Right atrium auricular region (tissue), 2 donors: ENCODE measurements at places on chromosomes 6 and 20.

- no peak for DNase-seq
Measured at GRCh38 chr6:161218222-161218621, 55.6 kb downstream of the AGPAT4 start.

DNA sequence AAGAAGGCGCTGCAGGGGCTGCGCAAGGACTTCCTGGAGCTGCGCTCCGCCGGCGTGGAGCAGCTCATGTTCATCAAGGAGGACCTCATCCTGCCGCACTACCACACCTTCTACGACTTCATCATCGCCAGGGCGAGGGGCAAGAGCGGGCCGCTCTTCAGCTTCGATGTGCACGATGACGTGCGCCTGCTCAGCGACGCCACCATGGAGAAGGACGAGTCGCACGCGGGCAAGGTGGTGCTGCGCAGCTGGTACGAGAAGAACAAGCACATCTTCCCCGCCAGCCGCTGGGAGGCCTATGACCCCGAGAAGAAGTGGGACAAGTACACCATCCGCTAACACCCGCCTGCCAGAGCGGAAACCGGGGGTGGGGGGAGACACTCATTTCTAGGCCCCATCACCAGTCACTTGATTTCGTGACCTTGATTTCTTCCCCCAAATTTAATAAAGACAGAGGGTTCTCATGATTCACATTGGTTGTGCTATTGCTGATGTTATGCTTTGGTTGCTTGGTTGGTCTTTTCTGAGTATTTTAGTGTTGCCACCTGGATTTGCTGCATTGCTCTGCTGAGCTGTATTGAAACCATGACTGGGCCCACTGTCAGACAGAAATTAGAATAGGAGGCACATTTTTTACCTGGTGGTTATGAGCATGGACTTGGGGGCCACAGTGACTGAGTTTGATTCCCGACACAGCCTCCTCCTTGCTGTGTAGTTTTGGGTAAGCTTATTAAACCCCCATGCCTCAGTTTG lies 1.5 kb downstream of the FAM50B start:
- DNase-seq = no peak

DNA sequence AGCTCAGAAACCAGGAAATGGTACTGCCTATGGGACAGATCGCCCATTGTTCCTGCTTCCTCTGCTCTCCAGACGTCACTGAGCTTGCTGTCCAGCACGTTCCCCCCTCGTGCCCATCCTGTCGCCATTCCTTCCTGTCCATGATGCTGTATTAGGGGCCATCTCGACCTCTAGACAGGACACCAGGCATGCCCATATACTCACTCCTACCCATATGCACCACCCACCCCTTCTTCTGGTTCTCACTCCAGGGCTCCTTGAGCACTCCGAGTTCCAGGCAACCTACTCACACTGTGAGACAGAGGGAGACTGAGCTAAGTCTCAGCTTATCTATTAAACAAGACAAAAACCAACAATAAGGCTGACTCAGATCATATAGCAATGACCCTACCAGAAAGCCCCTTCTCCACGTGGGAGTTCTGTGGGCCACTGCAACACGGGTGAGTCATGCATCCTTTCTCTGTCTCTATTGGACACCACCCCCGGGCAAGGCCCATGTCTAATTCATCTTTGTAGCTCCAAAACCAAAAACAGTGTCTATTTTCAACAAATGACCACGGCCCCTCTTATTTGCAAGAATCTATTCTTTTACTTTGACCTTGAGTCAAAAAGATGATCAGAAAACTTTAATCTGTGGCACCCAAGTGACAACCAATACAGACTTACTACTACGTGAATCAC lies 65.7 kb downstream of the PSMG4 start:
- DNase-seq = no peak

GRCh38 chr20:5128886-5129285 lies 2.1 kb downstream of the CDS2 start:
- DNase-seq = no peak

GRCh38 chr6:75409928-75410327 lies 83.7 kb downstream of the FILIP1 start:
- DNase-seq = no peak

GRCh38 chr6:14921878-14922671 lies 323.8 kb upstream of the JARID2 start:
- DNase-seq = peak; percentile 75

- no peak for DNase-seq
Measured at GRCh38 chr6:155013457-155013876, 18.4 kb downstream of the TIAM2 start.

GRCh38 chr6:53152576-53152975 lies 3.9 kb upstream of the GCM1 start:
- DNase-seq = no peak

DNA sequence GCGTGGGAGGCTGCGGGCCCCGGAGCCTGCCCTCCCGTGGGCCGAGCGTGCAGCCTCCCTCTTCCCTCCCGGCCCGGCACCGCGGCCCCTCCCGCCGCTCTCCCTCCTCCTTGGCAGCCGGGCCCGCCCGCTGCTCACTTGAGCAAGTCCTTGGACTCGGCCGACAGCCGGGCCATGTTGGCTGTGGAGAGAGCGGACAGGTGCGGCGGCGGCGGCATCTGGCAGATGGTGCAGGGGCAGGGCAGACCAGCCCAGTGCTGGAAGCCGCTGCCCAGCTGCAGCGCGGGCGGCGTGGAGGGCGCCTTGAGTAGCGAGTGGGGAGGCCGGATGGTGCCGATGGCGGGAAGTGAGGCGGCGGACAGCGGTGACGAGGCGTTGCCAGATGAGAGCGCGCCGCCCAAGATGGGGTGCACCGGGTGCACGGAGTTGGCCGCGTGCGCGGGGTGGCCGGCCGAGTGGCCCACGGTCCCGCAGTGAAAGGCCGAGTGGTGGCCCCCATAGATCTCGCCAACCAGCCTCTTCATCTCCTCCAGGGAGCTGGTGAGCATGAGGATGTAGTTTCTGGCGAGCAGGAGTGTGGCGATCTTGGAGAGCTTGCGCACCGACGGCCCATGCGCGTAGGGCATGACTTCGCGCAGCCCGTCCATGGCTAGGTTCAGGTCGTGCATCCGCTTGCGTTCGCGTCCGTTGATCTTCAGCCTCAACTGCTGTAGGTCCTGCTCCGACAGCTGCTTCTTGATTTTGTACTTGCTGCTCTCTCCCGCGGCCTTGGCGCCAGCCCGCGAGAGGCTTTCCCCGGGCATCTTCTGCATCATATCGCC lies 766 bp downstream of the OLIG3 start:
- no peak for DNase-seq

- DNase-seq = no peak
Measured at GRCh38 chr6:128870746-128871145, 12.2 kb upstream of the LAMA2 start.

DNA sequence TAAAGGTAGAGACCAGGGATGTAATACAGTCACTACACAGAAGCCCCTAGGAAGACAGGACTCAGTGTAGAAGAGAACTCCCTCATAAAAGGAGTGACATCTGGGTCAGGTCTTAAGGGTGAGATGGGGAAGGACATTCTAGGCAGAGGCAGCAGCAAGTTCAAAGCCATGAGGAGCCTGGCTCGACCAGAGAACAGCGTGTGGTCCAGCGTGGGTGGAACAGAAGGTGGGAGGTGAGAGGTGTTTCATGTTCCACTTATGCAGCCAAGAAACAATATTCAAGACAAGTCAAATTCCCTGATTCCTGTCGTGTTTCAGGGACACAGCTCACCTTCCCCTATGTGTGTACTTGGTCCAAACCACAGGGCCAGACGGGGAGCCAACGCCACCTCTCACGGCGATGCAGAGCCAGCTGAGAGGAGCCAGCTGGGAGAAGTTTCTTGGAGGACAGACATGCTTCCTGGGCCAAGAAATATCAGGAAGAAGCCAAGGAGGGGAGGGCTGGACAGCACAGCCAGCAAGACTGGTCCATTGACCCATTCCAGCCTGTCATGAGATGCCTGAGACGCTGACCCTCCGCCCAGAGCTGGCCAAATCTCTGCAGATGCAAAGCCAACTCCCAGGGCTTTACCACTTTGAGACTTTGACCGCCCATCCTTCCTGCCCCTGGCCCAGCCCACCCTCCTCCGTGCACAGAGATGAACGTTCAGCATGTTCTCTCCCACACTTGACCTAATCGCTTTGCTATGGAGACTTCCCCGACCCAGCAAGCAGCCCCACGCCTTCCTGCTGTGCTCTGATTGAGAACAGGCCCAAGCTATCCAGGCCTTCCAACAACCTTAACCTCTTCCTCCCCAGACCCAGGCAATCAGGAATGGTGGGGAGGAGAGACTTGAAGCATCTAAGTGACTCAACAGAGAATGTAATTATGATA lies 113.8 kb downstream of the PRND start:
- DNase-seq = peak; percentile 70

GRCh38 chr20:56776345-56776744 lies 147.2 kb downstream of the TFAP2C start:
- DNase-seq = no peak

- DNase-seq = no peak
Measured at GRCh38 chr6:148831064-148831463, 84.2 kb downstream of the UST start.

GRCh38 chr20:8608470-8608869 lies 460.4 kb upstream of the PLCB4 start:
- no peak for DNase-seq

GRCh38 chr20:59816146-59816738 lies 117.2 kb downstream of the SYCP2 start:
- no peak for DNase-seq

- no peak for DNase-seq
Measured at GRCh38 chr6:45687570-45687969, 309.8 kb upstream of the SUPT3H start.

- no peak for DNase-seq
Measured at GRCh38 chr6:10014557-10014956, 400.3 kb downstream of the TFAP2A start.

- DNase-seq = no peak
Measured at GRCh38 chr20:10524643-10525042, 89.5 kb downstream of the SLX4IP start.

GRCh38 chr6:37011656-37012378 lies 6.4 kb downstream of the FGD2 start:
- no peak for DNase-seq

DNA sequence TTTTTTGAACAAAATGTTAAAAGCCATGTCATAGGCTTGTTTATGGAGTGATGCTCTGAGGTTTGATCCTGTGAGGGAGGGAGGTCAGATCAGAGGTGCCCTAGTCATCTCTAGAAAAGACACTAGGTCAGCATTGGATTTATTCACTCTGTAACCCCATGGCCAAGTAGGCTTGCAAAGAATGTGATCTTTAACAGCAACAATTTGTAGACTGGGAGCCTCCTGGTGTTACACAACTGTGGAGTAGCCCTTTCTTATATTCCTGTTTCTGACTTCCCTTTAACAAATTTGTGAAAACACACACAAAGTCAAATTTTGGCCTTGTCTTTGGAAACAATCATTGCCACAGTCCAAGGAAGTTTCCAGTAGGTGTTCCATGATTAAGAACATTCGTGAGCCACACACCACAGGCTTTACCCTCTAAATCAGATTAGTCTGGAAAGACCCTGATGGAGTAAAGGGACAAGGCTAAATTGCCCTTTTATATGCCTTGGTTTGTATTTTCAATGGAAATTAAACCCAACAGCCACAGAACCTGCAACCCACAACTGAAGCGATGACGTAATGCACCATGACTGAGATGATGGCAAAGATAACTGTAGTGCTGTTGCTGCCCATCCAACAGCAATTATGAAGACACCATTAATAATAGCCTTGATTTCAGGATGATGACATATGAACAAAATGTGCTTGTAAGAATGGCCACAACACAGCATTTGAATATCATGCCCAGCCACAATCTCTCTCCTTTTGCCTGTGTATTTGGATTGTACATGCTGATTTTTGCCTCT lies 22.1 kb downstream of the SCP2D1 start:
- DNase-seq = no peak

DNA sequence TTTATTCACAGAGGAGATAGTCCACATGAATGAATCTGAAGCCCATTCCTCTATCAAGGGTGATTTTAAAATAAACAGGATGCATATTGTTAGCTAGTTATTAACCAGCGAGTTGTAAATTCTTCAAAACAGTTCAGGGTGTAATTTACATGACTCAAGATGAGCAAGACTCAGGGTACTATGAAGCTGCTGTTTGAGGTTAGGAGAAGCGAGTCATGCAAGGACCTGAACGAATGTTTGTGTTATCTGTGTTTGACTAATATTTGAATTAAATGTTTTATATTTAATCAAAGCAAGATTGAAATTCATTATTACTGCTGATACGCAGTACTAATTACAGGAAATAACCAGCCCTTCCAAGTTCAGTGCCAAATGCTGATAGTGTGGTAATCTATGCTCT lies 191.1 kb downstream of the SAMD5 start:
- no peak for DNase-seq

GRCh38 chr6:15522856-15523529 lies 139.8 kb downstream of the DTNBP1 start:
- no peak for DNase-seq

GRCh38 chr6:34615574-34616226 lies 59.6 kb upstream of the SPDEF start:
- DNase-seq = no peak

DNA sequence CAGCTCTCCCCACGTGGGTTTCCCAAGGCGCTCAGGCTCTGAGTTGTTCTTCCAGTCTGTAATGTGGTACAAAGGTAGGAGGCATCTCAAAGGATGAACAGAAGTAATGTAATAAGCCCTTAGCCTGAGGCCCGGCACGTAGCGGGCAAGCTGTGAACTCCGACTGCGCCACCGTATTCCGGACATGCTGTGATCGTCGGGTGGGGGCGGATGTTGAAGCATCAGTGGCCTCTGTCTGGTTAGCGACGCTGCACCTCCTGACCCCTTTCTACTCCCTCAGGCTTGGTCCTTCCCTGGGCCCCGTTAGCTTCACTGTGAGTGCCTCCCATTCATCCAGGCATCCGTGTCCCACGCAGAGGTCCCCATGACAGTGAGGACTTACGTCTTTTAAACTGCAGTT lies 151.7 kb downstream of the ERMARD start:
- no peak for DNase-seq

DNA sequence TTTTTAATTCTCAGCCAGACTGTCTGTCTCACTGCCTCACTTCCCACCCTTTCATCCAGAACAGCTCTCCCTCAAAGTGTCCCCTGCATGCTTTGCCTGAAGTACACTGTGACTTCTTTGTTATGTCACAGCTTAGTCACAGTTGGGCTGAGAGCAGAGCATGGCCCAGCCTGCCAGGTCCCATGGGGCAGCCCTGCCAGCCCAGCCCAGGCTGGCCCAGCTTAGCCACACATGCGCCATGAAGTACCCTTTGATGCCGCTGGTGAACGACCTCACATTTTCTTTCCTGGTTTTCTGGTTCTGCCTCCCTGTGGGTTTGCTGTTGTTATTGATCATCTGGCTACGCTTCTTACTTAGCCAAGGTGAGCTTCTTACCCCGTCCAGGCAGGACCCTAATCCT lies at the start of gene ADIG:
TSS of gene ADIG (plus strand) at position 185 of the 400 bp plus-strand sequence. CDS start at position 239, 54 bp downstream.
- DNase-seq = no peak

- DNase-seq = no peak
Measured at GRCh38 chr20:61575151-61575937, 323.3 kb downstream of the CDH4 start.

- DNase-seq = no peak
Measured at GRCh38 chr20:37202267-37202943, 23.1 kb upstream of the MROH8 start.

- no peak for DNase-seq
Measured at GRCh38 chr6:28345201-28345600, 4.5 kb upstream of the ZKSCAN3 start.
